Activated CD4-positive, alpha-beta T cell treated with anti-CD3 and anti-CD28 coated beads, Interleukin-2, amount 10 ng/mL, durations not matched to agents 7 days and 5 days (primary cell): ENCODE measurements at places on chromosomes 4 and X.

- peak; percentile 81 for DNase-seq
These were observed 58.6 kb upstream of the ZC4H2 start for GRCh38 chrX:65034668-65035445.

- no peak for DNase-seq
These were observed 111.1 kb downstream of the HMX1 start for GRCh38 chr4:8760561-8760960.

DNA sequence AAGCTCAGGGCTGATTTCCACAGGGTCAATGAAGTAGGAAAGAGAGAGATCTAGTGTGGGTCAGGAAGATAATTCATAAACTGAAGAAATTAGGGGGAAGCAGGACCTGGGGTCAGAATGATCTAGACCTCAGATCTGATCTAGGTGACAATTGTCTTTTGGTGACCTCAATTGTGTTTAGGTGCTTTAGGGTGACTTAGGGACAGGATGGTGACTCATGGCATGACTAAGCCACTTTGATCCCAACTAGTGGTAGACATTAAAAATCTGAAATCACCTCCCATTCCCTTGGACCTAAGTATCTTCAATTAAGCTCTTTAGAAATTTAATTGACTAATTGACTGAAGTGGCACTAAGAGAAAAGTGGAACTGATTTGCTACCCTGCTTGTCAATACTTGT lies 36.7 kb upstream of the GRXCR1 start:
- DNase-seq, result no peak

DNA sequence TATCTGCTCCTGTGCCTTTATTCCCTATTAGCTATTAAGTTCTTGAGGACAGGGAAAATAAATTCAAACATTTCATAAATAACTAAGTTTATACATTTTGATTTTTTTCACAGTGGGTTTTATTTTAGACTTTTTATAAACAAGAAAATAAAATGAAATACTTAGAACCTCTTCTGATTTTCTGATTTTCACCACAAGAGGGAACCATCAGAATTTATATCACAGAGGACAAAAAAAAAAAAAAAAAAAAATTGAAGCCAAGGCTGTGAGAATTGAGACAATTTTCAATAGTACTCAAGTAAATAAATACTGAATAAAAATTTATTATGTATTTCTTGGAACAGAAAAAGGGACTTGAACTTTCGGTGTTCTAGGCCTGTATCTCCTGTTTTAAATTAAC lies 288.1 kb downstream of the SH3BGRL start:
- DNase-seq, result no peak

GRCh38 chrX:132858018-132858417 lies 100.4 kb downstream of the HS6ST2 start:
- no peak for DNase-seq

- no peak for DNase-seq
These were observed 303.3 kb downstream of the FRMPD4 start for GRCh38 chrX:12441381-12442128.

- DNase-seq, result no peak
These were observed 94.4 kb upstream of the CLCN4 start for GRCh38 chrX:10062352-10062751.

DNA sequence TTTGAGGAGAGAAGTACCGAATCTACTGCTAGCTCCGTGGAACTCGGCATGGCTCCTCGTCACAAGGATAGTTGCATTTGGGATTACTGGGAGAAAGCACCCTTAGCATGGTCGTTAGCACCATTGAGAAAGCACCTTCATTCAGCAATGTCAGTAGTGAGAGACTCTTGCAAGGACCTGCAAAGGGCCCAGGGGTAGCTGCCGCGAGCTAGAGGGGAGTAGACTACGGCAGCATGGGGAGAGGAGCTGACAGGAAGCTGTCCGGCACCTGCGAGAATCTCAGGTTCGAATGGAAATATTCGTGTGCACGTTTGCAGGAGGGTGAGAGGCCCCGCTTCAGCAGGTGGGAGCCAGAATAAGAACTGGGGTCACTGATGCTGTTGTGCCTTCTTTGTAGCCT lies 20.2 kb downstream of the TLR10 start:
- DNase-seq, result no peak

DNA sequence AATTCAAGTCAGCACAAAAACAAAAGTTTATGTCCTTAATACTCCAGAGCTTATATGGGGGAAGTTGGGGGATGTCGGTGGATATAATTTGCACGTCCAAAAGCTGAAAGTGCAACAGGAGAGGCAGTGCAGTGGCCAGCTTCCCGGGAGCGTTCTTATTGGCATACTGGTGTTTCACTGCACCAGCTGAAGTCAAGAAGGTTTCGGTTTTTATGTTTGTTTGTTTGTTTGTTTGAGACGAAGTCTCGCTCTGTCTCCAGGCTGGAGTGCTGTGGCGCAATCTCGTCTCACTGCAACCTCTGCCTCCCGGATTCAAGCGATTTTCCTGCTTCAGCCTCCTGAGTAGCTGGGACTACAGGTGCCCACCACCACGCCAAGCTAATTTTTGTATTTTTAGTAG lies 28.6 kb upstream of the TLR3 start:
- DNase-seq, result no peak

DNA sequence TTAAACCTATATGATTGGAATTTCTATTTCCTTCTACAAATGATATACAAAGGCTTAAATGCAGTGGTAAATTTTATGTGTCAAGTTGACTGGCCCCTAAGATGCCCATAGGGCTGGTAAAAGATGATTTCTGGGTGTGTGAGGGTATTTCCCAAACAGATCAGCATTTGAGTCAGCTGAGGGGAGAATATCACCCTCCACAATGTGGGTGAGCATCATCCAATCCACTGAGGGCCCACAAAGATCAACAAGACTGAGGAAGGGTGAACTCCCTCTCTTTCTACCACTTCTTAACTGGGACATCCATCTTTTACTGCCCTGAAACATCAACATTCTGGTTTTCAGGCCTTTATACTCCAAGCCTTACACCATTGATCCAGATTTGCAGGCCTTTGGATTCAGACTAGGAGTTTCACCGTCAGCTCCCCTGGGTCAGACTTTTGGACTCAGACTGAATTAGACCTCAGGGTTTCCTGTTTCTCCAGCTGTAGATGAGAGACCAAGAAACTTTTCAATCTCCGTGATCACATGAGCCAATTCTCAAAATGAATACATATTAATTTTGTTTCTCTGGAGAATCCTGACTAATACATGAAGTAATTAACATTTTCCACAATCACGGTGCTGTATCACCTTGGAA lies 1020.7 kb upstream of the SLIT2 start:
- no peak for DNase-seq

- DNase-seq, result no peak
These were observed 92.8 kb downstream of the NFKB1 start for GRCh38 chr4:102594000-102594399.

GRCh38 chrX:21529771-21530170 lies 128.4 kb downstream of the KLHL34 start:
- no peak for DNase-seq

DNA sequence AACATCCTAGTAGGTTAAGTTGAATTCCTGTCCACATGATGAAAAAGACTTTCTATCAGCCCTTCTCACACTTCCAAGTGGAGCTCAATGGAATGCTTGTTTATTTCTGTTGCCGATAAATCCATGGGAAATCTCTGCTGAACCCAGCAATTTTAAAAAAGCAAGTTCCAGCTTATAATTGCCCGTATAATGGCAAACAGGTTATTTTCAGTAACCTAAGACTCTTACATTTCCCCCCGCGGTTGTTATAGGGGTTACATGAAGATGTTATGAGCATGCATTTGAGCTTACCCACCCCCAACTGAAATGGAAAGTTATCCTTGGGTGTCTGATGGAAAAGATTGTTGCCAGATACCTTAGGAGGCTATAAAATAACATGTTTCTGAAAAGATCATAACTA lies 136.2 kb downstream of the PALLD start:
- no peak for DNase-seq

GRCh38 chrX:86078650-86079049 lies 31.3 kb upstream of the CHM start:
- DNase-seq, result no peak
